ENCODE measurements at places on chromosomes 5 and 9. TPM values are rescaled to one million over a fixed set of nuclear protein-coding genes. Genes with fewer than 3 reads are reported as not detected.
A peak's percentile ranks its signal among the peaks of the same experiment; 100 is the strongest.

- no peak for DNase-seq
Measured at GRCh38 chr5:167678481-167678880, 613.0 kb upstream of the WWC1 start.

DNA sequence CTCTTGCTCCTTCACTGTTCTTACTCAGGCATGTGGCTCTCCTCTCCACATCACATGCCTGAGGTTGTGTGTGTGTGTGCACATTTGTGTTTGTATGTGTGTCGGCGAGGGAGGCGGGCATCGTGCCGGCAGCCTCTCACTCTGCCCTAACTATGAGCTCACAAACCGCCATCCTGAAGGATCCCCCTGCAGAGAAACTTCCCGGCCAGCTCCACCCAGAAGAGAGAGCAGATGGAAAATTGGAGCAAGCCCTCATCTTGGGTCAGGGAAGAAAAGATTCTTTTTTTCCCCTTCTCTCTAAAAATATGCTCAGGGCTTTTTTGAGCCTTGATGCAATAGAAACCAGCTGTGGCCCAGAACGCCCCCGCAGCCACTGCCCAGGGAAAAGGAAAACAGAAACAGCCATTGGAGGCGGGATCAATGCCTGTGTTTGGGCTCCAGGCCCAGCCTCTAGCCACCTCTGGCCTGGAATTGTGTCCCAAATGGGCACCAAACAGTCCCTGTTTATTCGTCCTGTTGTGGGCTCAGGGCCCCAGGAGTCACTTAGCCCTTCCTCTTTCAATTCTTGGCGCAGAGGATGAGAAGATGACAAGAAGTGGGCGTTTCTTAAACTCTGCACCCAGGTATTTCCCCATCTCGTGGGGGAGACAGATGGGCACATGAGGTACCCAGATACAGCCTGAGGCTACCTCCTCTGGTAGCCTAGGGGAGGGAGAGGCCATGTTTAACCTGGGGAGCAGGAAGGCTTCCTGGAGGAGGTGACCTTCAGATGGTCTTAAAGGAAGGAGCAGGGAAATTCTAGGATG lies 151.5 kb downstream of the RGS3 start:
- peak; percentile 31 for DNase-seq

Gene TEK
- not detected for total RNA-seq

Gene ANKRD33B
- 9.8 TPM for total RNA-seq
